ENCODE measurements at places on chromosomes 4 and X.

DNA sequence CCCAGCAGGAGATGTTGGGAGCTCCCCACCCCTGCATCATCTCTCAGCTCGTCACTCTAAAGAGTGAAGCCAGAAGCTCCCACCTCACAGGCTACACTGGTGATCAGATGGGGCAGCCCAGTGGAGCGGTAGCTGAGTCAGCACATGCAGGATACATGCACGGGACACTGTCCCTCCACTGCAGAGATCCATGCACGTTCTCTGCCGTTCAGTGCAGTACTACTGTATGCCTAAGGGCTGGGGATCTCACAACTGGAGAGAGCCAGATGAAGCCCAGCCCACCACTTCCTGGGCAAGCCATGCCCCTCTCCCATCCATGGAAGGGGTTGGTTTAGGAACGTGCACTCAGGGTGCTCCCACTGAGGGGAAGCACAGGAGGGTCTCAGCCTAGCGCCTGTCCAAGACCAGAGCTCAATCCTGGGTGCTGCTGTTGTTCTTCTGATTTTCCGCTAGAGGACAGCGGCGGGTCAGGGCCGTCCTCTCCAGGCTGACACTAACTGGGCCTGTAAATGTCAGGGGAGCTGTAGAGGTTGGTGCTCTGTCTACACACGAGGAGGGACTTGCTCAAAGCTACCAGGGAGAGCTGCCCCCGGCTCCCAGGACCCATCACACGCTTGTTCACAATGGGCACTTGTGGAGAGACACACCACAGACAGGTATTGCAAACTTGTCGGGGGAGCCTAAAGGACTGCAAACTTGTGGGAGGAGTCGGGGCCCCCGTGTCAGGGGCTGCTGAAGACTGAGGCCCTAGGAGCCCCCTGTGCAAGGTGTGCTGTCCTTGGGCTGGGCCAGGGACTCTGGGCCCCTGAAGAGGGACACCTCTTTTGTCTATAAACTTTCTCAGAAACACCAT, 18.2 kb upstream of the ABLIM2 start:
- peak; percentile 47 for DNase-seq

DNA sequence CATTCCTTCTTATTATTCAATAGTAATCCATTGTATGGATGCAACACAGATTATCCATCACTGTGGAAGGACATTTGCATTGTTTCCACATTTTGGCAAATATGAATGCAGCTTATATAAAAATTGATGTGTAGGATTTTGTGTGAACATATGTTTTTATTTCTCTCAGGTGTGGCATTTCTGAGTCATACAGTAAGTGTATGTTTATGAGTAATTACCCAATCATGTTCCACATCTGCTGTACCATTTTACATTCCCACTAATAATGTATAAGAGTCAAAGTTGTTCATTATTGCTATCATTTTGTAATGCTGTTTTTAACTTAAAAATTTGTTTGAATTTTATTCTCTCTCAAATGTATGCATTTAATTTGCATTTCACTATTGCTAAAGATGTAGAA, 25.5 kb downstream of the MAGEA4 start:
- peak; percentile 4 for DNase-seq

GRCh38 chr4:112023402-112023950, 121.8 kb upstream of the FAM241A start:
- DNase-seq, result no peak

GRCh38 chr4:150816491-150816890, 198.6 kb downstream of the LRBA start:
- DNase-seq, result no peak

DNA sequence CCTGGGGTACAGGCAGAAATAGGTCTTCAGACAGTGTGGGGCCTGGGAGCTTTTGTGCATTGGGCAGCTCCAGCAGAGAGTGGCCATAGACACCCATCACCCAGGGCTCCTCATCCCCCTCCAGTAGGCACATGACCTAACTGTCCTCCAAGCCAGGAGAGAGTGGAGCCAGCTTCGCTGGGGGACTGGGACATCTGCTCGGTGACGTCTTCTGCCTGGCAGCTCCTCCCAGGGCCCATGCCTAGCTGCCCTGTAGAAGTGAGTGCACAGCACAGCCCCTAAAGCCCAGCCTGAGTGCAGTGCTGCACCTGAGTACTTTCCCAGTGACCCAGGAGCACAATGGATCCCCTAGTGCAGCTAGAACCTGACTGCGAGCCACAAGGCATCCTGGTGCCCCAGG, 279.7 kb upstream of the SLC7A11 start:
- DNase-seq, result no peak

Measured in fibroblast of mammary gland (primary cell).